ENCODE measurements at places on chromosomes 4 and X.
A peak's percentile ranks its signal among the peaks of the same experiment; 100 is the strongest.

DNA sequence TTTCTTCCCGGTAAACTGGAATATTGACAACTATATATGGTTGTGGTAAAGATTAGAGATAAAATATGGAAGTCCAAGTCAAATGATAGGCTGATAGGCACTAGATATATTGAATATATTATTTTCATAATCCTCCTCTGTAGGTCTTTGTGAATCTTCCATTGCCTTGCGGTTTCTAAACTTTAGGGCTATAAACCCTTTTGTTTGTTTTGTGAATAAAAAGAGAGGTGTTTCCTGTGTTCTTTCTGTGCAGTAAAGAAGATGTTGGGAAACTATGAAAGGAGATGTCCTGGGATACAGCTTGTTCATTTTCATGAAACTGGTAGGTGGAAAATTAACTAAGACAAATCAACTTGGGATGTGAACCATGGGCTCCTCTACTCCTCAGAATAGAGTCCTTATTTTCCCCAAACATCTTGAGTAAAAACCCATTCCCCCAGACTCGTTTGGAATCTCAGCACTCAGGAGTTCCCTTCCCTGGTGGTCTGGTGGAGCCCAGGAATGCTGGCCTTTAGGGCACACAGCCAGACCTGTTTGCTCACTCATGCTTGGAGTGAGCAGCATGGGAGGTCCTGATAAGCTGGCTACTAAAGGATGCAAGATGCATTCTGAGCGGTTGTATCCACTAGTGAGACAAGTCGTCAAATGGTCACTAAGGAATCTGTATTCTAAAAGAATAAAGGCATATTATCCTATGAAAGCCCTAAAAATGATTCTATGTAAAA lies 22.2 kb downstream of the PRDM8 start:
- no peak for DNase-seq

DNA sequence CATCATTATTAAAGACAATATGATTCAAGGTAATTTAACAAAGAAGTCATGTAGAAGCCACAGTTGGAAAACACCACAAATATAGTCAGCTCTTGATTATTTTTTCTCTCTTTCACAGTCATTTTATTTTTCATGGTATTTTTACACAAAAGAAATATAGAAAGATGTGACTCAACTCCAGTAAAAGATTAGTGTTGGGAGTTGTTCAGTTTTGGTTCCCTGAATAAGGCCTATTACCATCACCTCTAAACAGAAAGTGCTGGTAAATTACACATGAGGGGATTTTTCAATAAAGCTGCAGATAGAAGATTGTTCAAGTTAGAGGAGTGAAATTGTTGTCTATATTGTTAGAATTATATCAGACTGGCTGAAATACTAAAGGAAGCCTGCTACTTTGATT lies 107.0 kb downstream of the DDIT4L start:
- no peak for DNase-seq

DNA sequence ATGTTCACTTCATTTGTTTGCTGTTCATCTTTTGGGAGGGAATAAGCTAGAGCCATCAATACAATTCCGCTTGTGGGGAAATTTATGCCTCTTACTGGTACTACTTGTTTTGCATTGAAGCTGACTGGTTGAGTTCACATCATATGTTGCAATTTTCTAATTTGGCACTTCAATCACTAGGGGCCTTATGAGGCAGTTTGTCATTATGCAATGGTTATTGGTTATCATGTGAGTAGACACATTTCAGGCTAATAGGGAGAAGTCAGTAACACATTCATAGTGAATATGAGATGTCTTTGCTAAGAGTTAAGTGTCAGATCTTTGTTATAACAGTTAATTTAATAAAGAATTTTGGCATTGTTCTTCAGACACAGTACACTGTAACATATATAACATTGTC lies 5.0 kb downstream of the RPL36A start:
- DNase-seq = no peak

- no peak for DNase-seq
These were observed 2062.9 kb downstream of the ARAP2 start for GRCh38 chr4:34181311-34181841.

GRCh38 chr4:165096776-165097175 lies 15.9 kb downstream of the TMEM192 start:
- DNase-seq = peak; percentile 10

DNA sequence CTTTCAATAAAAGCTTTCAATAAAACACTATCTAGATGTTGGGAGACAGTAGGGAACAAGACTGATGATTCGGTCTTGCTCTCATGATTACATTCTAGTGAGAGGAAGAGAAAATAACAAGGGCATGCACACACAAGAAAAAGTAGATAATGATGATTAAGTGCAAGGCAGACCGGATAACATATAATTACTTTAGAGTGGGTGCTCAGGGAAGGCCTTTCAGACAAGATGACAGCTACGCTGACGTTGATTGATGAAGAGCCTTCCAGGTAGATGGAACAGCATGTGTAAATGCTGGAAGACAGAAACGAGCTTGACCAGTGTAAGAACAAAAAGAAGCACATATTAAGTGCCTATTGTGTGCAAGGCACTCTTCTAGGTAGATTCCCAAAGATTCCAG lies 43.4 kb downstream of the TXK start:
- no peak for DNase-seq

GRCh38 chrX:77962068-77962902 lies 7.2 kb downstream of the PGAM4 start:
- DNase-seq = peak; percentile 4

DNA sequence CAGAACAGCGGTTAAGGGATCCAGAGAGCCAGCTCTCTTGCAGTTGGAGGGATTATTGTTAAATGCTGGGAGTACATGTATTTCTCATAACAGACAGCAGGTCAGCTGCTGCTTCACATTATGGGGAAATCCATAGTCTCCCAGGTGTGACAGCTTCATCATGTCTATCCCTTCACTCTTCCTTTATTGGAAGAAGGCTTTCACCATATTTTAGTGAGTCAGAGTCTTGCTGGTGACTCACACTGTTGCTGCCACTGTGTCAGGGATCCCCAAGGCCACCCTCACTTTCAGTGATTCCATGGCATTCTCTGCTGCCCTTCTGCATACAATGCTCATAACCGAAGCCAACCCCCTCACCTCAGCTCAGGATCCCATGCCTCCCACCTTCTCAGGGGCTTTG lies 32.9 kb upstream of the PAGE5 start:
- no peak for DNase-seq

DNA sequence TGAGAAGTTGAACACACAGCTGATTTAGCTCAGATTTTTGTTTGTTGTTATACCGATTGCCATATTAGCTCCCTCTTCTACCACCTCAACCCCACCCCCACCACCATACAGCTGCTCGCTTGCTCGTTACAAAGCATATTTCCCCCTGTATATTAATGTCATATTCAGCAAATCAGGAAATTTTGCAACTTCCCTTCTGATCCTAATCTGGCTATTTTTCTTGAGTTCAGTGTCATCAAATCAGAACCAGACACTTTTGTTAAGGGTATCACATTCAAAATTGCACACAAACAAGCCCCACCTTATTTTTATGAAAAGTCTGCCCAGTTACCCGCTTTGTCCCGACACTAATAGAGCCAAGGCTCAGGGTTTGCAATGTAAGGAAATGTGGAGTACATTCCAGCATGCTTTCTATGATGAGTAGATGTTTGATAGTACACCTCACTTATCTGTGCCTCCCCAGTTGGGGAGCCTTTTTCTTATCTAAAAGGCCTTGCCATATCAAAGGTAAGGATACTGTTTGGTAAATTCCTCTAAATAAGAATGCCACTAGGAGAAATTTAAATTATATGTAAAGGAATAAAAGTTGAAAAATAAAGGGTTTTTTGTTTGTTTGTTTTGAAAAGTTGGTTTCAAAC lies 212.2 kb downstream of the CBR4 start:
- DNase-seq = no peak

DNA sequence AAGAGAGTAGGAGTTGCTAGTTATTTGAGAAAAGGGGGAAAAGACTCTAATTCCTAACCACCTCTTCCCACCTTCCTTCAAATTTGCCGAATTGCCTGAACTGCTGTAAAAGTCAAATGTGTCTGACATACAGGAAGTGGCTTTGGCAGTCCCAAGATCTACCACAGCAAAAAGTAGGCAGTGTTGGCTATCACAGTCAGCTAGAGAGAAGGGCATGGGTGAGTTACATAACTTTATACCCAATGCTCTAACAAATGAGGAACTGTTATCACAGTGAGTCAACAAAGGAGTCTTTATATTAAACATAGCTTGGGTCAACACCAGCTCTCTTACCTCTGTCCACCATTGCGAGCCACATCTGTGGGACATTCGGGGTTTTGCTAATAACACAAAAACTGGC lies 2.4 kb upstream of the MBNL3 start:
- peak; percentile 60 for DNase-seq

DNA sequence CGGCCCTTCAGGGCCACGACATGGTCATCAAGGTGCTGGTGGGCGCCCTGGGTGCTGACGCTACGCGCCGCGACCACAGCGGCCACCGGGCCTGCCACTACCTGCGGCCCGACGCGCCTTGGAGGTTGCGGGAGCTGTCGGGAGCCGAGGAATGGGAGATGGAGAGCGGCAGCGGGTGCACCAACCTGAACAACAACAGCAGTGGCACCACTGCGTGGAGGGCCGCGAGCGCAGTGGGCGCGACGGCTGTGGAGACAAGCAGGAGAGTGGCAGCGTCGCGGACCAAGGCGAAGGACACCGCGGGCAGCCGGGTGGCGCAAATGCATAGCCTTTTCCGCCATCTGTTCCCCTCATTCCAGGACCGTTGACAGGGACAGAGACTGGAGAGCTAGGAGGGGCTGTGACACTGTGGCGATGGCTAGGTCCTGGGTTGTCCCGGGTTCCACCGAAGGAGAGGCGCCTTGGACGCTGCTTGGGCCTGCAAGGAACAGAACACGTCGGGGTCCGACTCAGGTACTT lies 919 bp downstream of the SOWAHD start:
- no peak for DNase-seq

- DNase-seq = peak; percentile 28
These were observed 426 bp downstream of the PORCN start for GRCh38 chrX:48509245-48509590.

DNA sequence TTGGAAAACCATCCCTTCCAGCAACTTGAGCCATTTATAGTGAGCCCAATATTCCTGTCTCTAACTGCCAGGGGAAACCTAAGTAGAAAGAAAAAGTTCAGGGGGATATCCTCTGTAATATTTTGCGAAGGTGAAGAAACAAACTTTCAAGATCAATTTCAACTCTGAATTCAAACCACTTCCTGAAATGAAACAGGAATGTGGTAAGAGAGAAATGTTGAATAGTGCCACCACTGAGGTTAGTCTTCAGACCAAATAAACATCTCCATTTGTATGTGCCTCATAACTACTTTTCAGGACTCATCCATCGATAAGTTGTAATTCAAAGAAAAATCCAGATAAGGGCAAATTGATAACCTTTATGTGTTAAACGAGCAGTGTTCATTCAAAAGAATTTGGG lies 128.7 kb downstream of the GABRB1 start:
- no peak for DNase-seq

GRCh38 chr4:81881855-81882621 lies 410.3 kb upstream of the RASGEF1B start:
- no peak for DNase-seq

DNA sequence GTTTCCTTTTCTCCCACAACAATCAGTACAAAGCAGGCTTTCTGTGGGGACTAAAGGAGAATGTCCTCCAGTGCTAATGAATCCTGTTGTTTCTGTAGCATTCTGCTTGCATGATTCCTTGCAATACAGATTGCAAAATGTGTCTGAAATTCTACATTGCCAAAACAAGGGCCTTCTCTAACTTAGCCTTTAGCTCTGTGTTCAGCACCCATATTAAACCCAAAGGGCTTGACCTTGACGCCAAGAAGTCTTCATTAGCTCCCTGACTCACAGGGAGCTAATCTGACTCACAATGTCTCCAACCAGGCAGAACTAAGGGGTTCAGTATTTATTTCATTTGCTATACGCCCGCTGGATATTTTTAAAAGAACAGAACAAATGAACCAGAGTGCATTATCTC lies 241.4 kb upstream of the CLNK start:
- DNase-seq = no peak

DNA sequence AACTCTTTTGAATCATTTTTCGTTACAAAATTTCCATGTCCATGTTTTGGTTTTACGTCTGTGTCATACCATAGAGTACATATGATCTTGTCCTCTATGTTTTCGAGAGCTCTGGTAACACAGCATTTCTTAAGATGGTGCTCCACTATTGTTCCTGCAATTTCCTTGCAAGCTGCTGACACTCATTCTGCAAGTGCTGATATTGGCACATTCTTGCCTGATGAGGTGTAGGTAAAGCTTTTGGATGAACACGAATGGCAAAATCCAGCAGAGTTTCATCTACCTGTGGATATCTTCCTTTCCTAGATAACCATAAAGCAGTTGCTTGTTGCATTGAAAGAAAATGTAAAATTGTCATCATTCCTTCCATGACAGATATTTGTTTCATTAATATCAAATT lies 41.3 kb downstream of the MAGEB17 start:
- no peak for DNase-seq

DNA sequence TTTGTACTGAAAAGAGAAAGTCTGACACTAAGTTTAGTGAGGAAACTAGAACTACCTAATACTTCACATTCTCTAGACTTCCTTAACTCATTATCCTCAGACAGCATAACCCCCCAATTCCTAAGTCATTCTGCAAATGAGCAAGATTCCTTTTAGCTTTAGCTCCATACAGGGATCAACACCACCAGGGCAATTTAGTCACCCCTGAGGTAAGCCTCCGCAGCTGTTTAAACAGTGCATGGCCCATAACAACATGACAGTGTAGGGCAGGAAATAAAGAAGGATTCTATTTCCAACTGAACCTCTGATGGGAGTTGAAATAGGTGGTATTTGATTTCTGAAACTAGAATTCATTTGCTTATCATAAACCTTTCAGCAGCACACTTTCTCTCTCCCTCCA lies 112.8 kb upstream of the DKK2 start:
- no peak for DNase-seq

GRCh38 chr4:136583567-136583966 lies 948.7 kb downstream of the PCDH18 start:
- DNase-seq = no peak

GRCh38 chrX:136457303-136457917 lies 30.3 kb upstream of the BRS3 start:
- DNase-seq = no peak

DNA sequence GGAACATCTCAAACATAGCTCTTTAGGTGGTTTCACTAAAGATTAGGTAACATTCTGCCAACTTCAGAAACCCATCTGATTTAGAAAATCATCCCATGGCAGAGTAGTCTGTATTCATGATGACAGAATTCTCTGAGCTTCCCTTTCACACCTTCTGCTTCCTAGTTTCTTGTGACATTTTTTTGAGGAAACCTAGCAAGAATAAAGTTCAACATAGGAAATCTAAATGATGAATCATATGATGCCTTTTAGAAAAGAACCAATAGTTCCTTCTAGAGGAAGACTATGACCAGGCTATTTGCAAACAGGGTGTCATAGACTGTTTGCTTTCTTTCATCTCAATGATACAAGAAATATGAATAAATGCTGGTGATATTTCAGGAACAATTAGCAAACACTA lies 49.8 kb upstream of the CAMK2D start:
- no peak for DNase-seq
